ENCODE measurements at places on chromosomes 5 and 9. TPM values are rescaled to one million over a fixed set of nuclear protein-coding genes. Genes with fewer than 3 reads are reported as not detected.

GRCh38 chr9:3855929-3856328, 330.1 kb upstream of the RFX3 start:
- no peak for DNase-seq

DNA sequence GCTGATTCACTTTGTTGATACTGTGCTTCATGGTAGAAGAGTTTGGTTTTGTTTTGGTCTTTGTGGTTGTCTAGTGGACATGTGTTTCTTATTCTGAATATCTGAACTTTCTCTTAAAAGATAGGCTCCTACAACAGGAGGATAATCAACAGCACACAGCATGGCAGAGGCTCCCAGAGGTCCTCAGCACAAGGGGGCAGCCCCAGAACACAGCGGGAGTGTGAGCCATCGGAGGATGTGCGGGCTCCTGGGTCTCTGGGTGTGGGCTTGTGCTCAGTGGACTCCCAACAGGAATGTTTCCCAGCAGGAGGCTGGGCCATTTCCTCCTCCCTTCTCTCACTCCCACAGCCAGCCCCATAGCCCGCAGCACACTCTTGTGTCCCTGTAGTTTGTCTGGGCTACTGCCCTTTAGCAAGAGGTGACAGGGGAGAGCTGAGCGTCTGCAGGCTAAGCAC, 164.3 kb upstream of the OTULINL start:
- DNase-seq, result no peak

- DNase-seq, result no peak
These were observed 6.8 kb downstream of the NDST1 start for GRCh38 chr5:150514708-150515211.

GRCh38 chr9:81666123-81666522, 23.2 kb downstream of the TLE1 start:
- DNase-seq, result no peak

Gene FYB1
- 51.0 TPM for total RNA-seq

DNA sequence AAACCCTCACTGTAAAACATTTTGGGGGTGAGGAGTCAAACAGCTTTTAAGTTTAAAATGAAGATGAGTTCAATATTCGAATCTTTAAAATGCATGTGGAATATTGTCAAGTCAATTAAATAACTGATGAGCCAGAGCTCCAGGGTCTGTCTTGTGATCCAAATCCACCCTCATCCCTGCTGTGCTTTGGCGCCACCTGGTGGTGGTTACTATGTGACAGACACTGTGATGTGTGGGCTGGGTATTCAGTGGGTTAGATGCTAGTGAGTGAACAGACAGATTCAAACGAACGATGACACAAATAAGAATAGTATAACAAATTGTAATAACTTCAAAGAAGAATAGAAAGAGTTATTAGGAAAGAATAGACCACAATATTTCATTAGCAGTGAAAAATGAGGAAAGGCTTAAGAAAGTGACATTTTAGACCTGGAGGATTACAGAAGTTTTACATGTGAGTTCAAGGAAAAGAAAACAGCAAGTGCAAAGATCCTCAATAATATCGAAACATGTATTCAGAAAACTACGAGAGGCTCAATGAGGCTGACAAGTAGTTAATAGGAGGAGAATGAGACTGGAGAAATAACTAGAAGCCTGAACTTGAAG, 51.4 kb upstream of the CHSY3 start:
- DNase-seq, result peak; percentile 74

Gene GARIN3
- total RNA-seq, result not detected

GRCh38 chr9:27351438-27351837, 54.5 kb upstream of the EQTN start:
- no peak for DNase-seq

DNA sequence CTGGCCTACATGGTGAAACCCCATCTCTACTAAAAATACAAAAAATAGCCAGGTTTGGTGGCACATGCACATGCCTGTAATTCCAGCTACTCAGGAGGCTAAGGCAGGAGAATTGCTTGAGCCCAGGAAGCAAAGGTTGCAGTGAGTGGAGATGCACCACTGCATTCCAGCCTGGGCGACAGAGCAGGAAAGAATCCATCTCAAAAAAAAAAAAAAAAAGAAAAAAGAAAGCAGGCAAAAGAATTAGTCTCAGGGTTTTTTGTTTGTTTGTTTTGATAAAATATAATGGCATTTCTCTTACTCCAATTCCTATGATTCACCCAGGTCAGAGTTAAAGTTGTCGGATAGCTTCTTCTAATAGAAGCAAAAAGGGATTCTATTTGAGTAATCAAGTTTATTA, 67.0 kb upstream of the ATG10 start:
- DNase-seq, result no peak

Gene SOX30
- total RNA-seq, result not detected

Gene ANKDD1B
- total RNA-seq, result 4.3 TPM

Gene QRFP
- total RNA-seq, result not detected

DNA sequence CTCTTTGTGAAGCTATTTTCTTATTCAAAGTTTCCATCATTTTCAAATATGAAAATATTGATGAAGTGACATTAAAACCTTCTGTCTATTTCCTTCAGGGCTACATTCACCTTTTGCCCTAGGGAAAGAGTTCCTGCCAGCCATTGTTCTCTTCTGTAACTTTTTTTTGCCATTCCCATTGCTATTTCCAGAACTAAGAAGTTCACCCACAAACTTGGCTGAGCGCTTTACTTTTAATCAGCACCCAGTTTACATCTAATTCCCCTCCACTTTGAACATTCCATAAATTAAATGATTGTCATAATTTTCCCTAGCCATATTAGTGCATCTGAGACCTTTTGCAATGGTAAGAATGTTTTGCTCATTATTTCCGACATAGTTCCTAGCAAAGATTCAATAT, 4.4 kb downstream of the IL33 start:
- no peak for DNase-seq

Gene ZDHHC11B
- 14.9 TPM for total RNA-seq

Gene RNF208
- 5.8 TPM for total RNA-seq

- DNase-seq, result no peak
These were observed 197.6 kb upstream of the MEF2C start for GRCh38 chr5:89080467-89081116.

Gene CARTPT
- not detected for total RNA-seq

Gene HSPB3
- not detected for total RNA-seq

Gene TOR1B
- total RNA-seq, result 34.9 TPM

- no peak for DNase-seq
These were observed 36.7 kb downstream of the ARL15 start for GRCh38 chr5:54273715-54274114.

- DNase-seq, result no peak
These were observed 59.7 kb downstream of the PPARGC1B start for GRCh38 chr5:149789835-149790234.

- no peak for DNase-seq
These were observed 1.3 kb downstream of the PPP1R26 start for GRCh38 chr9:135480940-135481310.

GRCh38 chr9:135086597-135087488, 625 bp upstream of the OLFM1 start:
- no peak for DNase-seq

Data from lower lobe of right lung (tissue), 2 donors.